ENCODE measurements at places on chromosomes 3 and 15. TPM values are rescaled to one million over a fixed set of nuclear protein-coding genes. Genes with fewer than 3 reads are reported as not detected.

SAXO2 gene
- total RNA-seq = 1.1 TPM

GNB4 gene
- 43.8 TPM for total RNA-seq

NANOGP8 gene
- total RNA-seq = 0.27 TPM

CHRNA5 gene
- total RNA-seq = 0.71 TPM

AGBL1 gene
- total RNA-seq = 18.1 TPM

CIDEC gene
- 0.13 TPM for total RNA-seq

IL1RAP gene
- total RNA-seq = 15.4 TPM

CMTM8 gene
- 0.53 TPM for total RNA-seq

DAPK2 gene
- total RNA-seq = 4.0 TPM

CALML4 gene
- 11.3 TPM for total RNA-seq

ABI3BP gene
- 189 TPM for total RNA-seq

B3GNT5 gene
- 5.3 TPM for total RNA-seq

ZMYND10 gene
- 0.49 TPM for total RNA-seq

MOBP gene
- not detected for total RNA-seq

KNG1 gene
- 0.13 TPM for total RNA-seq

DNA sequence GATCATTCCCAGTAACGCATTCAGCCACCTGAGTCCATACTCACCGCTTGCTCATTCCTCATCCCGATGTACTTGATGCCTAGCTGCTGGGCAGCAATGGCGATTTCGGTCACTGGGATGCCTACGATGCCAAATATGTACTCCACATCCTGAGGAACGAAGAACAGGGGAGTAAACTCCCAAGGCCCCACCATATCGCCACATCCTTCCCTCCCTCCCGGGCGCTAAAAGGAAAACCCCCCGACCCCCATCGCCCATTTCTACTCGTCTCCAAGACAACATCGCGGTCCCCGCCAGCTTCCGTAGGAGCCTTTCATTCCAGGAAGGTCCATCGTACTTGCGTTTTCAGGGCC is 347 bp downstream of the HACL1 start:
- no peak for DNase-seq

- DNase-seq = no peak
Measured at GRCh38 chr15:77180757-77181156, 109.8 kb upstream of the TSPAN3 start.

- peak; percentile 31 for DNase-seq
Measured at GRCh38 chr3:148757238-148758215, 59.8 kb downstream of the AGTR1 start.

- DNase-seq = peak; percentile 33
Measured at GRCh38 chr3:116444819-116445310, 422 bp downstream of the LSAMP start.

GRCh38 chr3:31011380-31011779 is 116.9 kb upstream of the GADL1 start:
- DNase-seq = no peak

GRCh38 chr3:15300323-15301078 is 31.9 kb downstream of the SH3BP5 start:
- peak; percentile 64 for DNase-seq

DNA sequence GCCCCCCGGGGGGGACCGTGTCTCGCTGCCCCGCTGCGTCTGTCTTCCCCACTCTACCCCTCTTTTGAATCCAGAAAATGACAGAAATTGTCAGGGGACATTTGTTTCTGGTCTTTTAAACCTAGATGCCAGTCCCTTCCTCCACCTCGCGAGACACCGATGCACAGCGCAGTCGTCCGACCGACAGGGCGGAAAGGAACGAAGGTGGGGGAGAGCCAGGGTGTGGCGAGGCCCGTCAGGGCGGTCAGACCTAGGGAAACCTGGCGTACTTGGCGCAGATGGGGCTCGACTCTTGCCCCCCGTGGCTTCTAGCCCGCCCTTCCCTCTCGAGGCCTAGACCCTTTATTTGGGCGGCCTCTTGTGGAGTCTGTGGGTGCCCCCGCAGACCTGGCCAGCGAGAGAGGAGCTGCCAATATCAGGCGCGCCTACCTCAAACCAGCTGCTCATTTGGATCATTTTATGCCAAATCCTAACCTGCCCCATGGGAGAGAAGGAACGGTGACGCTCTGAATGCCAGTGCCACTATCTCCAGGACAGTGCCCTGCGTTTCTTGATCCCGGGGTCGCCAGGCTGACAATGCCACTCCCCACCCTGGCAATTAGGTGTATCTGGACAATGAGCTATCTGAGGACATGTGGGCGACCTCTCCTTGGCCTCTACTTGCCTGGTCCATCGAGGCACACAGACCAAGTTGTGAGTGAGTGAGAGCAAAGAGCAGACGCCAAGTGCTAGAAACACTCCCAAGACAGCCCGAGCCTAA is 500 bp upstream of the RAB6B start:
- DNase-seq = peak; percentile 20

GRCh38 chr3:27049792-27050191 is 319.4 kb downstream of the NEK10 start:
- DNase-seq = no peak

DNA sequence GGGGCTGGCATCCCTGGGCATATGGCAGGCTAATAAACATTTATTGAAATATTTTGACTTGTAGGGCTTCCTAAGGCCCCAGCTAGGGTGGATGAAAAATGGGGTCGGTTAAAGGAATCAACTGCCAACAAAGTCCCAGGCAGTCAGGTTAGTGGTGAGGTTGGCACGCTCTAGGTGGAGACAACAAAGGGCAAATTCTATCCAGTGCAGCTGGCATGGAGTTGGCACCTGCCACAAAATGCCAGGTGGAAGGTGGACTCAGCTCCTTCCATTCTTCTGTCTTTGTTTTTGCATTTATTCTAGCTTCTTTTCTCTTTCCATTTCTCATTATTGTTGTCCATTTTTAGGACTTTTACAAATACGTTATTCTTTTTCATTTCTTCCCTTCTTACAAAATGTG is 31.0 kb downstream of the LCMT2 start:
- no peak for DNase-seq

DNA sequence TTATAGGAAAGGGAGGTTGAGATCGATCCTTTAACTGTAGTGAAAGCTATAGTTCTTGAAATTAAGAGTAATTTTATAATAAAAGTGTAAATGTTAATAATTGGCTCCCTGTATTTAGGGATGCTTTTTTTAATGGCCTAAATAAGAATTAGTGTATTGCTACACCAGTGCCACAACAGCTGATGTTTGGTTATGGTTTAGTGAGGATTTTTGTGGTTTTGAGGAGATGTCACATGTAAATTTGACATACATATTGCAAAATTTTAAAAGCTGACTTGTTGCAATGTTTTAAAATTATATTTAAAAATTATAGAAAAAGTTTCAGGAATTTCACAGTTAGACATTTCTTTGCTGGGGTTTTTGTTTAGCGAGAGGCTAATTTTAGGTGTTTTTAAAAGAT is 3.9 kb downstream of the TSC22D2 start:
- no peak for DNase-seq

- no peak for DNase-seq
Measured at GRCh38 chr3:170372190-170372879, 14.8 kb downstream of the SKIL start.

GRCh38 chr15:71753346-71753745 is 57.0 kb upstream of the NR2E3 start:
- DNase-seq = peak; percentile 75

- no peak for DNase-seq
Measured at GRCh38 chr15:61556037-61556648, 327.0 kb upstream of the RORA start.

GRCh38 chr3:158430968-158431367 is 140.0 kb upstream of the MLF1 start:
- DNase-seq = no peak

DNA sequence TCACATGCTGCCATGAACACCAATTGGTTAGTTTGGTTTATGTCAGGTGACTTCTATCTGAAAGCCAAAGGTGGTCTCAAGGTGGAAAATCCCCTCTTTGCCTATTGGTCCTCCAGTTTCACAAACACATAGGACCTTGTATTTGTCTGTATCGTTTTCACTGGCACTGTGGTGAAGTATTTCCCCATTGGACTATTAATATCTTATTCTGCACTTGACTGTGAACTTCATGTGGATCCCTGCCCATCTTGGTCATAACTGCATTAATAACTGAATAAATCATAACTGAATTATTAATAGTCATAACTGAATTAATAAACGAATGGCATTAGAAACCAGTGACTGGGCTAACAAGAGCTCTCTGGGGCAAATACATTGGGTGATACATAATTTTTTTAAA is 341.3 kb upstream of the ADAMTS9 start:
- no peak for DNase-seq

GRCh38 chr3:186896875-186897274 is 33.5 kb upstream of the ST6GAL1 start:
- no peak for DNase-seq

GRCh38 chr3:64588380-64588779 is 99.4 kb downstream of the ADAMTS9 start:
- DNase-seq = no peak

DNA sequence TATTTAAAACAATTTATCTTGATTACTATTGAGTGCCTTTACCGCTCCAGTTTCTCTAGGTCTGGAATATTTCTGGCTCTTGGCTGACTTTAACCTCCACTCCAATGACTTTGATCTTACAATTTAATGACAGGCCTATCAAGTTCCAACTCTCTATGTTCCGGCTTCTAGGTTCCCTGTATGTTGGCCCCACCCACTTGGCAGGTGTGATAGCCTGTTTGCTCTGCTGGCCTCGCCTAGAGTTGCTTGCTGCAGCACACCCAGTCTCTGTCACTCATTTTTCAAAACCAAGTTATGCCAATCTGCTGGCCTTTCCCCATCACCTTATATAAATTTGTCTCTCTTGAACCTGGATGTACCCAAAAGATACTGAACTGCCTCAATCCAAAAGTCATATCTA is 428.0 kb downstream of the ROBO1 start:
- no peak for DNase-seq

DNA sequence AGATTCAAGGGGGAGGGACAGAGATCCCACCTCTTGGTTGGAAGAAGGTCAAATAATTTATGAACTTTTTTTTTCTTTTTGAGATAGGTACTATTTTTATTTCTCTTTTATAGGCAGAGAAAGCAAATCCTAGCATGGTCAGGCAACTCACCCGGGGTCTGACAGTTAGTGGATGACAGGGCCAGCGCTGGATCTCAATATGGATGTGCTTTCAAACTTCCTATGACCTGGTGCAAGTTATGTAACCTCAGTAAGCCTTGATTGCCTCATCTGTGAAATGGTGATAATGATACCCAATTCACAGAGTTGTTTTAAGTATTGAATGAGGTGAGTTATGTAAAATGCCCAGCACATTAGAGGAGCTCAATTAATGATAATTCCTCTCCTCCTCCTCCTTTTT is 86.8 kb upstream of the MEF2A start:
- no peak for DNase-seq

GRCh38 chr3:8780279-8780678 is 10.9 kb upstream of the OXTR start:
- no peak for DNase-seq

- no peak for DNase-seq
Measured at GRCh38 chr3:10557781-10558373, 52.5 kb upstream of the ATP2B2 start.

DNA sequence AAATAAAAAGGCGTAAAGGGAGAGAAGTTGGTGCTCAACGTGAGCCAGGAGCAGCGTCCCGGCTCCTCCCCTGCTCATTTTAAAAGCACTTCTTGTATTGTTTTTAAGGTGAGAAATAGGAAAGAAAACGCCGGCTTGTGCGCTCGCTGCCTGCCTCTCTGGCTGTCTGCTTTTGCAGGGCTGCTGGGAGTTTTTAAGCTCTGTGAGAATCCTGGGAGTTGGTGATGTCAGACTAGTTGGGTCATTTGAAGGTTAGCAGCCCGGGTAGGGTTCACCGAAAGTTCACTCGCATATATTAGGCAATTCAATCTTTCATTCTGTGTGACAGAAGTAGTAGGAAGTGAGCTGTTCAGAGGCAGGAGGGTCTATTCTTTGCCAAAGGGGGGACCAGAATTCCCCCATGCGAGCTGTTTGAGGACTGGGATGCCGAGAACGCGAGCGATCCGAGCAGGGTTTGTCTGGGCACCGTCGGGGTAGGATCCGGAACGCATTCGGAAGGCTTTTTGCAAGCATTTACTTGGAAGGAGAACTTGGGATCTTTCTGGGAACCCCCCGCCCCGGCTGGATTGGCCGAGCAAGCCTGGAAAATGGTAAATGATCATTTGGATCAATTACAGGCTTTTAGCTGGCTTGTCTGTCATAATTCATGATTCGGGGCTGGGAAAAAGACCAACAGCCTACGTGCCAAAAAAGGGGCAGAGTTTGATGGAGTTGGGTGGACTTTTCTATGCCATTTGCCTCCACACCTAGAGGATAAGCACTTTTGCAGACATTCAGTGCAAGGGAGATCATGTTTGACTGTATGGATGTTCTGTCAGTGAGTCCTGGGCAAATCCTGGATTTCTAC is at the start of gene RARB:
RARB (plus strand) TSS at position 322 of the 847 bp plus-strand sequence; CDS start at position 791, 469 bp downstream.
- peak; percentile 98 for DNase-seq

DNA sequence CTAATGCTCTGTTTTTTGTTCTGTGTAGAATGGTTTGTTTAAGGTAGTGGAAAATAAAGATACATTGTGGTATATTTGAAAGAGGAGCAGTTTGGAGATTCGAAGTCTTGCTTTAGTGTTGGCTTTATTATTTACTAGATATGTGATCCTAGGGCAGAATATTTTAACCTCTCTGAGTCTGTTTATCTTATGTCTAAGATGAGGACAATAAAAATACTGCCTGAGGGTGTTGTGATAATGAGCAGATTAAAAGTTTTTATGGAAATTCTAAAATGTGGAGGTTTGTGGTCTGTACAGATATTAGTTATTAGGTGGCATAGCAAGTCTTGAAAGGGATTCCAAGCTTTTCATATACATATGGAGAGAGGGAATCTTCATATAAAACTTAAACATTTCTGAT is 15.0 kb downstream of the TCF12 start:
- DNase-seq = no peak

GRCh38 chr3:133371181-133371580 is 28.7 kb upstream of the BFSP2 start:
- no peak for DNase-seq

- DNase-seq = no peak
Measured at GRCh38 chr3:50168388-50168787, 13.3 kb downstream of the SEMA3F start.

DNA sequence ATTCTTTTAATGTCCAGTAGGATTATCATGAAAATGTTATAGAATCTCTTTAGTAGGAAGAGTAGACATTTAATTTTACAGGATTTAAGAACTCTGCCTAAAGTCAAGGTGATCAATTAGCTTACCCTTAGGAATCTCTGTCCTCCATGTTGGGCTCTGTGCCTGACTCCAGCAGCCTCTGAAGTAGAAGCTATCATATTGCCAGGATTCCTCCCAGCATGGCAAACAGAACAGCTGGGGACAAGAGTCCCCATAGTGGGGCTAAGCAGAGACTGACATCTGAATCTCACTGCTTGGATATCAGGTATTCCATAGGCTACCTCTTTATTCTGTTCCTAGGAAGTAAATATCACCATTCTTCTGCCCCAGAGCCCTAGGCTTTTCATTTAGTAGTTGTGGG is 1.5 kb downstream of the SLC15A2 start:
- peak; percentile 44 for DNase-seq

DNA sequence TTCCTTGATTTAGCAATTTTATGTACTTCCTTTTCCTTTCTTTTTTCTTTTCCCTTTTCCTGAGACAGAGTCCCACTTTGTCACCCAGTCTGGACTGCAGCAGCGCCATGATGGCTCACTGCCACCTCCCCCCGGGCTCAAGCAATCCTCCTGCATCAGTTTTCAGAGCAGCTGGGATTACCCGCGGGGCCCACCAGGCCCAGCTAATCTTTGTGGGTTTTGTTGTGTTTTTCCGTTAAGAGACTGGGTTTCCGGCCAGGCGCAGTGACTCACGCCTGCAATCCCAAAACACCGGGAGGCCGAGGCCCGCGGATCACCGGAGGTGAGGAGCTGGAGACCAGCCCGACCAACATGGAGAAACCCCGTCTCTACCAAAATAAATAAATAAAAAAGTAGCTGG is 17.7 kb downstream of the GOLGA8S start:
- DNase-seq = peak; percentile 7

GRCh38 chr15:74192751-74193150 is 9.8 kb downstream of the STRA6 start:
- no peak for DNase-seq
